Stimulated activated CD4-positive, alpha-beta T cell treated with anti-CD3 and anti-CD28 coated beads, Interleukin-1b, Interleukin-23, amount 100 ng/mL, for 1 hour (primary cell): ENCODE measurements at places on chromosomes 4 and X.

GRCh38 chr4:150325872-150326271 is 247.6 kb downstream of the DCLK2 start:
- DNase-seq, result no peak

- DNase-seq, result no peak
Observed at GRCh38 chr4:179097741-179098140, 1655.5 kb upstream of the AGA start.

- no peak for DNase-seq
Observed at GRCh38 chr4:165393704-165394103, 14.9 kb downstream of the CPE start.

DNA sequence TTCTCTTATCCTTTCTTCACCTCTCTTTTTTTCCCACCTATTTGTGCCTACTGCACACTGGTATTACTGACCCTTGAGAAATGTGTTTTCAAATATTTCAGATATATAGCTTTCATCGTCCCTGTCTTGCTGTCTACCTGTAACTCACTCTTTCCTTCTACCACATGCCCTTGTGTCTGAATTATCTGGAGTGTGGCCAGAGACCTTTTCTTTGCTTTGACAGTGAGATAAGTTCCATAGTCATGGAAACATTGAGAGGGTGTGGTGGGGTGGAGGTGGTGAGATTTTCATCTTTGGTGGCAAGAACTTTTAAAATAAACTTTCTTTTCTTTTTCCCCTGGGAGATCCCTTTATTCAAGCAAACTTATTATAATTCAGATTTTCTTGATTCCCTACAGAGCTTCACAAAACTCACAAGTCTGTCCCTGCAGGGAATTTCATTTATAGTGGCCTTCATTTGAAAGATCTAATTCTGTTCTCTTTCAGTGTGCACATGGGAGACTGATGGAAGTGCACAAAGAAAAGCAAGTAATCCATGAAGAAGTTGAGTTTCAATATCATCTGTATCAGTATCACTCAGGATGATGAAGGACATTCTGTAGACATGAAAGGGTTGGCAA is 95.7 kb downstream of the SH2D1A start:
- DNase-seq, result no peak

GRCh38 chrX:102697494-102697893 is 14.8 kb upstream of the GPRASP2 start:
- DNase-seq, result no peak

DNA sequence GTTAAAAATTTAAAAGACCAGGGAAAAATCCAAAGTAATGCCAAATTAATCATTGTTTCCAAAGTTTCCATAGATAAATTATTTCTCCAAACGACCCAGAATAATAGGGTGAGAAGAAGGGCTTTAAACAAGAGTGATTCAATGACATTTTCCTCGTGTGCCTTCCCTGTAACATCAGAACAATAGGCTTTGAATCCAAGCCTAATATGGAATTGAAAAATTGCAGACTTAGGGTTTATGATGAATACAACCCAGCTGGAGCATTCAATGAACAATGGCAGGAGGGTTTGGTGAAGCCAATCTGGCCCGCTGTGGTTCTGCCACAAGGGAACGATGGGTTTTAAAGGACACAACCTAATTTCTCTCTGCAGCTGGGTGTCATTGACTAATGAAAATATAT is 94.2 kb downstream of the CBLL2 start:
- no peak for DNase-seq

DNA sequence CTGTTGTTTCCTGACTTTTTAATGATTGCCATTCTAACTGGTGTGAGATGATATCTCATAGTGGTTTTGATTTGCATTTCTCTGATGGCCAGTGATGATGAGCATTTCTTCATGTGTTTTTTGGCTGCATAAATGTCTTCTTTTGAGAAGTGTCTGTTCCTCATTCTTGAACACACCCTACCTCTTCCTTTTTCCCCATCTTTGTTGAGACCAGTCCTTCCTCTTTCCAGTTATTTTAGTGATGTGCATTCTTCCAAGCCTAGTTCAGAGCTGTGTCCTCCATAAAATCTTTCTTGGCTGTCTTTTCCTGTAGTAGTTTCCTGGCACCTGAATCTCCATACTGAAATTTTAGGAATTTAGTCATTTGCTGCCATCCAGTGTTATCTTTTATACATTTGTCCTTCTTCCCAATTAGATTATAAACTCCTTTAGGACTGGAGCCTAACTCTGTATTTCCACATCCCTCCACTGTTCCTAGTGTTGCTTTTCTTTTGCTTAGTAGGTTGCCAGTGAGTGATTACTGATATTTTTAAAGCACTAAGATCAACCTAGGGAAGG is 11.4 kb downstream of the FHIP1A start:
- DNase-seq, result no peak

GRCh38 chr4:93384887-93385286 is 443.7 kb upstream of the ATOH1 start:
- no peak for DNase-seq

GRCh38 chr4:114595207-114595606 is 3.4 kb upstream of the UGT8 start:
- no peak for DNase-seq
